Stimulated activated CD8-positive, alpha-beta memory T cell treated with anti-CD3 and anti-CD28 coated beads, Interleukin-4, amount 100 ng/mL, for 4 hours (primary cell): ENCODE measurements at places on chromosomes 13 and 19.

DNA sequence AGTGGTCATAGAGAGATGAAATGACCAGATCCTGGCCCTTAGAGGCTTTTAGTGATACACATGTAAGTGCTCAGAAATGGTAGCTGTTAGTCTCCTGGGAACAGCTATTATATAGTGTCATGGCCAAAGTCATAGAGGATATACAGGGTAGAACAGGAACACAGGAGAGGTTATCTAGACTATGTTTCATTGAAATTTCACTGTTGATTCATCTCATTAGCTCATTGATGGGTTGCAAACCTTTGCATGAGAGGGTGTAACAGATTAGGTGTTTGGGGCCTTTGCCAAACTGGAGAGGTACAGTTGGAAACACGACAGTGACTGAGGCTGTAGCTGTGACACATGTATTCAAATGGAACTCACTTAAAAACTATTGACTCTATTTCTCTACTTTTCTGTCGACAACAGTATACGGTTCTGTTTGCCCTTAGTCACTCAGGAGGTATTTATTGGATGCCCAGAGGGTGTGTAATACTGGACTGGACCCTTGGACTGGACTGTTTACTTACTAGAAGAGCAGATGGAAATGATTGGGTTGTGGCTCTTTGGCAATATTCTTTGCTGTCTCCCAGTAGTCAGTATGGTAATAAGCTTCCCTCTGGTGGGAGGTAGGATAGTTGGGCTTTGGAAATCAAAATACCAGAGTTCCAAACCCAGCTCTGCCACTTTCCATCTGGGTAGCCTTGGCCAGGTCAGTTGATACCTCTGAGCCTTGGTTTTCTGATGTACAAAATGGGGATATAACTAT, 29.8 kb downstream of the ARHGAP35 start:
- no peak for DNase-seq

DNA sequence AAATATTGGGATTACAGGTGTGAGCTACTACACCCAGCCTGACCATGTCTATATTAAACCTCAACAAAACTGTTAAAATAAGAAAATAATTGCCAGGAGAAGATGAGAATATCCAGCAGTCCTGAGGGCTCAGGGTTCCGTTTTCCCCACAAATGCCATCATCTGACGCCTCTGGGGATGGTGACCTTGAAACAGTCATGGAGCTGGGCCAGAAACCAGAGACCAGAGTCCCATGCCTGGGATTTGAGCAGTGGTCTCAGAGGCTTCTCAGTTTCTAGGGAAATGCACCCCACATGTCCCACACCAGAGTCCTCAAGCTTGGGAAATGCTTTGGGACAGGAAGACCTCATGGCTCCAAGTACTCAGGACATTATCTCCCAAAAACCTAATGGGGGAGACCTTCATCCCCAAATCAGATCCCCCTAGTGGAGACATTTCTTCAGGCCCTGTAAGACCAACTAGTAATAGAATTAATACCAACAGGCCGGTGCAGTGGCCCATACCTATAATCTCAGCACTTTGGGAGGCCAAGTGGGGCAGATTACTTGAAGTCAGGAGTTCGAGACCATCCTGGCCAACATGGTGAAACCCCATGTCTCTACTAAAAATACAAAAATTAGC, 2.9 kb upstream of the MAP1S start:
- DNase-seq: no peak

DNA sequence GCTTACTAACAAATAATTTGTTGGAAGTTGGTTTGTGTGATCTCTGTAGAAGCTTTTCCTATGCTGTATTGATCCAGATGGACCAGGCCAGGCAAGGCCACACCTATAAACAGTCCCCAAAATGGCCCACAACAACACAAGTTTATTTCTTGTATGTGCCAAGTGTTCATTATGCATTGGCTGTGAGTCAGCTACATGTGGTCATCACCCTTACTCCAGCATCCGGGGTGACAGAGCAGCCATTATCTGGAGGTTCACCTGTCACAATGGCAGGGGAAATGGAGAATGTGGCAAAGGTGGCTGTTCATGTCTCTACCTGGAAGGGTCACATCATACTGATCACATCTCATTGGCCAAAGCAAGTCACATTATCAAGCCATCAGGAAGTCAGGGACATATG, 164.3 kb downstream of the DCT start:
- no peak for DNase-seq

DNA sequence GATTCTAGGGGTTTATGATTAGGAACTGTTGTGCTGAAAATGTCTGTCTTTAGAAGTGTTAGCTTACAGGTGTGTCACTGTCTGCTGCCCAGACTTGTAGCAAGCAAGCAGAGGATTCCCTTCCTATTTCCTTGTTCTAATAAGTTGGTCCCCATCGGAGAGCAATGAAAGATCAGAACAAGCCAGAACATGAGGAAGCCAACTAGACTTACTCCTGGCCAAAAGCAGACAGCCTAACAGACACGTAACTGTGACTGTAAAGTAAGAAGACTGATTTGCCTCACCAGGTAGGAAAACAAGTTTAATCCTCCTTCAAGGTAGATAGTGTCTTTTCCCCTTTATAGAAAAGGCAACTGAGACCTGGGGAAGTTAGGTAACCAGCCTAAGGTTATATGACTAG, 12.5 kb downstream of the POLR1D start:
- no peak for DNase-seq

- no peak for DNase-seq
These were observed 36.7 kb upstream of the CD177 start for GRCh38 chr19:43316591-43317319.

GRCh38 chr13:50928659-50929462, 19.3 kb downstream of the RNASEH2B start:
- no peak for DNase-seq

- no peak for DNase-seq
These were observed 2.8 kb upstream of the CDX2 start for GRCh38 chr13:27971776-27972477.

DNA sequence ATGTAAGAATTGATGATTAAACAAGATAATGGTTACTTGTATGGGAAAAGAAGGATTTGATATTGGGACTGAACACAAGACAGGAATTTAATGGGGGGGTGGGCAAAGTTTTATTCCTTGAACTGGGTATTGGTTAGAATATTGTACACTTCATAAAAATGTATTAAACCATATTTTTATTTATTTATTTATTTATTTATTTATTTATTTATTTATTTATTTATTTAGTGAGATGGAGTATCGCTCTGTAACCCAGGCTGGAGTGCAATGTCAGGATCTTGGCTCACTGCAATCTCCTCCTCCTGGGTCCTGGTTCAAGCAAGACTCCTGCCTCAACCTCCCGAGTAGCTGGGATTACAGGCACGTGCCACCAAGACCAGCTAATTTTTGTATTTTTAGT, 287.1 kb upstream of the SLITRK5 start:
- DNase-seq: no peak
